ENCODE measurements at places on chromosomes 13 and 19. TPM values are rescaled to one million over a fixed set of nuclear protein-coding genes. Genes with fewer than 3 reads are reported as not detected.

GRCh38 chr19:44850641-44851109 lies 4.6 kb downstream of the NECTIN2 start:
- DNase-seq, result no peak

- DNase-seq, result no peak
These were observed 818 bp upstream of the SLITRK1 start for GRCh38 chr13:83883061-83883523.

GRCh38 chr19:36106441-36106840 lies 4.5 kb upstream of the OVOL3 start:
- no peak for DNase-seq

DNA sequence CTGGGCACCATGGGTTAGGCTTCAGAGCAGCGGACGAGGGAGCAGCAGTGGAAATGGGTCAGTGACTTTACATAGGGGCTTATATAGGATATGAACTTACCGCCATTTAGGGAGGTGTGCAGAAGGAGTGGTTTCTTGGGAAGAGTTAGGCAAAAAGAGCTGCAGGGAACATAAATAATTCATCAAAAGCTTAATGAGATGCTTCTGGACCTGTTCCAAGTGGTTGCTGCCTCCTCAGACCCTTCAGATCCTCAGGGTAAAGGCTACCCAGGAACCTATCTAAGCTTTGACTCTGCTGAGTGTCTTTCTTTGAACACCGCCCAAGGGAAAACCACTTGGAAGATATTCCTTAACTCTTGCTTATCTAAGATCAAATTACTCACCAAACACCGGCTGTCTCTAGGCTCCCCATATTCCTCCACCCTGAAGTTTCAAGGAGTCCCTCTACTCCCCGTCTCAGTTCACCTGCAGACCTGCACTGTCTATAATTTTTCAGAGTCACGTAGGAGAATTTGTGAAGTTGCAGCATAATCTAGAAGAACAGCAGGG lies at the start of gene IGFL4:
Gene IGFL4, minus strand, starts transcription at position 51 of the 549 bp plus-strand sequence. Its CDS starts 40 bp downstream, at position 11.
- DNase-seq, result peak; percentile 41

DNA sequence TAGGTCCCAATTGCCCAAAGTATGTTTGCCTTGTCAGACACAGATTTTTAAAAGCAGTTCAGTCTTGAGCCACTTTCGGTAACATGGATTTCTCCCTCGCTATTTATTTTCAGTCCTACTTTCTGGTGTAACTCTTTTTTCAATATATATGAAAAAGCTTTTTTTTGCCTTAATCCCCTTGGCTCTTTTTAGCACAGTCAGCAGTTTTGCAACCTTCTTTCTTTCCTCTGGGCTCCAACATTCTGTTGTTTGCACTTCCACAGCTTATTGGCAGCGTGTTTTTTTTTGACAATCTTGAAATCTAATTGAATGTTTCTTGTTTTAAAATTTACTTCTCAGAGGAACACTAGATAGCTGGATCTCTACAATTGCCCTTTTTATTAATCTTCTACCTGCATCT lies 429.3 kb upstream of the NBEA start:
- no peak for DNase-seq

DNA sequence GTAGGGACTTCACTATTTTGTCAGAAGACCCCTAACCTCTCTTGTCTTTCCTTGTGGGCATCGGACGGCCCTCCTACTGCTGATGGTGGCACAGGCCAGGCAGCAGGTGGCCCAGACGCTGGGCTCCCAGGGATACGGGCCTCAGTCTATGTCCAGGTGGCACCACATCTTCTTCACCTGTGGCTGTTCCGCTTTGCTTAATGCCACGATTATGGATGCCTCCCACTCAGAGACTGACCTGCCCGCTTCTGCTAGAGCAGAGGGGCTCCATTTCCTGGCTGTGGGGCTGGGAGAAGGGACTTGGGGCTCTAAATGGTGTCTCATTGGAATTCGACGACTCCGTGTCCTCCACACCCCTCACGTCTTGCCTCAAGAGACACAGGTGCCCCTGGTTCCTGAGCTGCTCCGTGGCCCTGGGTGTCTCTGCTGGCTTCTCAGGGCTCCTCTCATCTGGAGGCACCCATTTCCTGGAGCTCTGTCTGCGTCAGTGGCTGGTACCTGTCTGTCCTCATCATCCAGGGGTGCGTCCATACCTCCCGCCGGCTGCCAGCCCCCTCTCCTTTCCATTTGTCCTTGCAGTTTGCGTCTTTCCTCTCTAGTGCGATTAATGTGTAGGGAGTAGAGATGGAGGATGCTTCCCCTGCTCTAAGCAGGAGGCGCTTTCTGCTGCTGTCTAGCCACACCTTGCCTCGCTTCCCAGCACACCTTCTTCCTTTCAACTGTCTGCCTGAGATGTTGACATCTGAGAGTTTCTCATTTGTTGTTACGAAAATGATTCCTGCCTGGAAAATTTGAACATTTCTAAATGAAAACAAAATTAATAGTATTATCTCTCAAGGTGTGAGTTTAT lies 63.4 kb downstream of the TEX29 start:
- DNase-seq, result no peak

GRCh38 chr19:31071136-31071855 lies 277.9 kb downstream of the TSHZ3 start:
- no peak for DNase-seq

DNA sequence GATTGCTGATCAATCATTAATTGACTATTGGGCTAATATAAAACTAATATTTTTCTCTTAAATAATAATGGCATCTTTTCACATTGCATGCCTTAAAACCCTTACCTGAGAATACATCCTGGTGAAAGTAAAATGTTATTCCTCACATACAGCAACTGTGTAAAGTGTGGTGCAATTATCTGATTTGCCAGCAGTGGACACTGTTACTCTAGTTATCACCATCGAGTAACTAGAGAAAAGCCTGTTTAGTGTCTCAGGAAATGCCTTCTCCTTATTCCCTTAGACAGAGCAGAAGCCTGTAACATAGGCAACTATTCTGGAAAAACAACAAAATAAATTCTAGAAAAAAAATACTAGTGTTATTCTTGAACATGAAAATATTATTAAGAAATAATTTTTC lies 459.8 kb downstream of the FGF14 start:
- DNase-seq, result peak; percentile 59

- DNase-seq, result peak; percentile 88
These were observed 206.7 kb upstream of the RFC3 start for GRCh38 chr13:33611121-33611805.

DNA sequence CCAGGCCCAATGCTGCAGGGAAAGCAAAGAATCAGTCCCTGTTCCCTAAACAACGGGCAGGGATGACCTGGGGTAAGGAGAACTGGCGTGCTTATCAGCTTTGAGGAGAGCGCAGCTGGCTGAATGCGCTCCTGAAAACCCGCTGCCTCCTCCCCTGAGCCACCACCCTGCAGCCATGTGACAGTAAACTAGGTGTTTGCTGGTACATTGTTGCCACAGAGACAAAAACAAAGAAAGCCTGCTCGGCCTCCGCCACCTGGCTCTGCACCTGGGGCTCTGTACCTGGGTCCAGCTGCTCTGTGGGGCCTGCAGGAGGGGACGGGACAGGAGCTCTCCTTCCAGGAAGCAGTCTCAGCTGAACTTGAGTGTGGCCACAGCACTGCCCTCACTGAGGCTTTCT lies 21.8 kb downstream of the MCF2L start:
- no peak for DNase-seq

DNA sequence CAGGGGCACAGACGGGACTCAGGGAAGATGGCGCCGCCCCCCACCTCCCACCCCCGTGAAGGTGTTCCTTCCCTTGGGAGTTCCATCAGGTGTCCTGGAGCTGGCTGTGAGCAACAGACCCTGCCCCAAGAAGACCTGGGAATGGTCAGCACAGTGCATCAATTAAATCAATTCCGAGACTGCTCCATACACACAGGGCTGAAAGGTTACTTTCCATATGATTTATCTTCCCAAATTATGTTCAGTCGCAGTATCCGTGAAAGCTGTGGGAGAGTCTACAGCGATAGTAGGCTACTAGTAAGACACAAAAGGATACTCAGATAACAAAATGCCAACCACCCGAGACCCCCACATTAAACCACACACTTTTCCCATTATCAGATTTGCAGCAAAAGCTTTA lies 71.8 kb upstream of the PABPC3 start:
- no peak for DNase-seq

DNA sequence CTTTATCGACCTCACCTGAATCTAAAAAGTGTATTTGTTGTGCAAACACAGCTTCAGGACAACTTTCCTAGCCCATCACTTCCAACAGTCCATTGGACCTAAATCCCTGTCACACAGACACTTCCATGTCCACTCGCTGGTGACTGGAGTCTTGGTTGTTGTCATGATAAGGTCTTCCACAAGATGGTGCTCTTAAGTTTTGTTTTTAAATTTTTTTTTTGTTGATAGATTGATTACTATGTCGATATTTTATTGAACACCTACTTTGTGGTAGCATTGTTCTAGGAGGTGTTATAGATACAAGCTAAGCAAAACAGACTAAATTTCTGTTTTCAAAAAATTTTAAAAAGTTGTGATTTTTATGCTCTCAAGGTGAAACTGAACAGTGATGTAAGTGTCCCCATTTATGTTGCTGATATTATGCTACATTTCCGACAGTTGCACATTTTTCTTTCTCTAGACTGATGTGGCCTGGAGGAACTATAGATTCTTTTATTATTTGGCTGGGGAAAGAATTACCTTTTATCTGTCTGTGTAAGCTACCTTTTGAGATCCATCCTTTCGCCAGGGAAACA lies 8.1 kb upstream of the ERICH6B start:
- DNase-seq, result no peak

DNA sequence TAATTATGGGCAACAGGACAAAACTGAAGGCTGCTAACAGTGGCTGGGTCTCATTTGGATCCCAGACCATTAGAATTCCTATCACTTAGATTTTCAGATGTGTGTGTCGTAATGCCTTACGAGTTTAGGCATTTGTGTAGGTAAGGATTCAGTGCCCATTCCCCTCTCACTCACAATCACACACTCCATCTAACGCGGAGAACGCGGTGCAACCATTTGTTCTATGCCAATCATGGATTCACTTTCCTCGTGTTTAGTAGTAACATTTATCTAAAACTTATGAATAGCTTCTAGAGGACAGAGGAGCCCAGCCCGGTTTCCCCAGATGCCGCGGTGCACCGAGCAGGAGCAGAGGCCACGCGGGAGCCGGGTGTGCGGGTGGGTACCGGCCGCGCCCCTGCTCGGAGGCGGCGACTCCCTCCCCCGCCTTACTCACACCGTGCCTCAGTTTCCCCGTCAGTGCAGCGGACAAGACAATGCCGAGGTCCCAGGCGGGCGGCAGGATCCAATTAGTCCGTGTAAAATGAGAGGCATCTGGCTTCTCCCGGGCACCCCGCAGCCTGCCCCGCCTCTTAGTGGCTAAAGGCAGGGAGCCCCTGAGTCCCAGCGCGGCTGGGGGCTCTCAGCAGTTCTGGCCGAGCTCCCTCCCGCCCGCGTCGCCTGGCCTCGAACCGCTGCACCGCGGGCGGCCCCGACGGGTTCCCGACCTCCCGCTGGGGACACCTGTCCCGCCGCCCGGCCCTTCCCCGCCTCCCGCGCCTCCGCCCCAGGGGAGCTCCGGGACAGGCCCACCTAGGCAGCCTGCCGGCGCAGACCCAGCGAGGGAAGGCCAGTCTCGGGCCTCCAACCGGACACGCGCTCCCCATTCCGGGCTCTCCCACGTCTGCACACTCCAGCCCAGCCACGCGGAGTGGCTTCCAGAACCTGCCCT lies 5.9 kb upstream of the C1QTNF9B start:
- no peak for DNase-seq

GRCh38 chr13:28636069-28636468 lies 22.9 kb upstream of the POMP start:
- peak; percentile 73 for DNase-seq

DNA sequence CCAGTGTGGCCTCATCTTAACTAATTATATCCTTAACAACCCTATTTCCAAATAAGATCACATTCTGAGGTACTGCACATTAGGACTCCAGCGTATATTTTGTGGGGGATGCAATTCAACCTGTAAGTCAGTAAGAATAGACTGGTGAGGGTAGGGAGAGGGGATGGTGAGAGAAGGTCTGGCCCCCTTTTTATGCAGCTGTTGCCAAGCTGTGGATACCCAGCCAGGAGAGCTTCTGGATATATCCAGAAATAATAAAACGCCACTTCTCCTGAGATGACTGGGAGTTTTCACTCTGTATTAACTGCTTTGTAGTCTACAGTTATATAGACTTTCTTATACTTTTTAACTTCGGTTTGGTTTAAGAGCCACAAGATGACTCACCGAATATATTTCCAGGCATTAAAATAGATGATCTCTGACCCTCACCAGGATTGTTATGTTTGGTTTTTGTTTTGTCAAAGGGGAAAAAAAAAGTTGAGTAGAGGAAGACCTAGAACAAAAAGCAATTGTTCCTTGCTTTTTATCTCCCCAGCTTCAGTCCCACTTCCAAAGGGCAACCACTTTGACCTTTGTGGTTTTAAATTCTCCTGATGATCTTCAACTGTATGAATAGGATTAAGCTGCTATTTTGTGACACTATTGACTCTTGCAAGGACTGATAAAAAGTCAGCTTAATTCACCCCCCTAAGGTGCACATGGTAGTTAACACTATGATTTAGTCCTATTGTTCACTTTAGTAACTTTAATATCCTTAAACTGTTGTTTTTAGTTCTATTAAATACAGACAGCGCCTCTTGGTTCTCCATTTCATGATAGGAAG lies 3.1 kb upstream of the NEK3 start:
- peak; percentile 69 for DNase-seq

- DNase-seq, result no peak
These were observed 14.8 kb upstream of the CCNP start for GRCh38 chr19:40241125-40241808.

- DNase-seq, result no peak
These were observed 6.5 kb upstream of the NAA16 start for GRCh38 chr13:41304551-41304950.

DNA sequence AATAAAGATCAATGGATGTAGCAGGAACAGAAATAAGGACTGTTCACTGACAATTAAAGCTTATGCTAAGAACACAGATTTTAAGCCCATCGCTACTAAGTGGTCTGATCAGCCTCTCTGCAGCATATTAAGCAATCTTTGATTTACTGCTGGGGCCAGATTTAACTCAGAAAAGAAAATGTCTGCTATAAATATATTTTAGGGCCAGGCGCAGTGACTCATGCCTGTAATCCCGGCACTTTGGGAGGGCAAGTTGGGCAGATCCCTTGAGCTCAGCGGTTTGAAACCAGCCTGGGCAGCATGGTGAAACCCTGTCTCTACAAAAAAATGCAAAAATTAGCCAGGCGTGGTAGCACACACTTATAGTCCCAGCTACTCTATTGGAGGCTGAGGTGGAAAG lies 43.0 kb downstream of the METTL21C start:
- peak; percentile 71 for DNase-seq

The SLAIN1 gene
- 1.3 TPM for total RNA-seq

The PSG1 gene
- total RNA-seq, result 0.51 TPM

The PLIN3 gene
- 191 TPM for total RNA-seq

The PROZ gene
- total RNA-seq, result not detected

The CEACAM20 gene
- total RNA-seq, result not detected

The JAK3 gene
- total RNA-seq, result 1.2 TPM

The URAD gene
- not detected for total RNA-seq

The PDX1 gene
- not detected for total RNA-seq

The RFXANK gene
- total RNA-seq, result 65.2 TPM

The CRX gene
- not detected for total RNA-seq

Data from fibroblast of lung (primary cell).